ENCODE measurements at places on chromosomes 5 and 9.

GRCh38 chr9:35665471-35665818 lies 450 bp upstream of the ARHGEF39 start:
- DNase-seq: no peak

DNA sequence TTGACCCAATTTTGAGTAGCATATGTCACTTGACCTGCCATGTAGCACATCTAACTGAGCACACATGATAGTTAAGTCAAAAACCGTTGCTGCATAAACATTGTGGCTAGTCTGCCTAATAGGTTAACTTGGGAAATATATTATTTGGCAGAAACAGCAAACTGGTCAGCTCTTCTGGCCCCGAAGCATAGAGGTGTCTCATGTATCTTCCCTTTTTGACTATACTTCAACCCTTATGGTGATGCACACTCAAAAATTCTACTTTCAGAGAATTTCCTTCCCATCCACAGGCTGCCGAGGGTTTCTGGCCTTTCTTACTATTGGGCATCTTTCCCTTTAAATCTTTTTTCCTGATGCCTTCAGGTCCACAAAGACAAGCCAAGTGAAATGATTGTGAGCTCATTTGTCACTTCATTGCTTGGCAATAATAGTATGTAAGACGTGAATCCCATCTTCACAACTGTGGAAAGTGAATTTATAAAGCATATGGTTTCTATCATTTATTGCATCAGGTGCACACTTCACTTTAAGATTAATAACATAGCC lies 41.2 kb downstream of the MOCS2 start:
- no peak for DNase-seq

GRCh38 chr9:34987160-34987901 lies 2.2 kb upstream of the DNAJB5 start:
- DNase-seq: no peak

DNA sequence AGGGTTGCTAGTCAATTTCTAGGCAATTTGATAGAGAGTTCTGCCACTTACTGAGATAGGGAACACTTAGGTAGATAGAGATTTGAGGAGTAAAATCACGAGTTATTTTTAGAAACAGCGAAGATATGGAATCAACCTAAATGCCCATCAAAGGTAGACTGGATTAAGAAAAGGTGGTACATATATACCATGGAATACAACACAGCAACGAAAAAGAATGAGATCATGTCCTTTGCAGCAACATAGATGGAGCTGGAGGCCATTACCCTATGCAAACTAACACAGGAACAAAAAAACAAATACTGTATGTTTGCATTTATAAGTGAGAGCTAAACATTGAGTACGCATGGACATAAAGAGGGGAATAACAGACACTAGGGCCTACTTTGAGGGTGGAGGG lies 9.7 kb downstream of the ELL2 start:
- DNase-seq: no peak
